IPS-NIHi11 (cell line): ENCODE measurements at places on chromosomes 1 and 21.

DNA sequence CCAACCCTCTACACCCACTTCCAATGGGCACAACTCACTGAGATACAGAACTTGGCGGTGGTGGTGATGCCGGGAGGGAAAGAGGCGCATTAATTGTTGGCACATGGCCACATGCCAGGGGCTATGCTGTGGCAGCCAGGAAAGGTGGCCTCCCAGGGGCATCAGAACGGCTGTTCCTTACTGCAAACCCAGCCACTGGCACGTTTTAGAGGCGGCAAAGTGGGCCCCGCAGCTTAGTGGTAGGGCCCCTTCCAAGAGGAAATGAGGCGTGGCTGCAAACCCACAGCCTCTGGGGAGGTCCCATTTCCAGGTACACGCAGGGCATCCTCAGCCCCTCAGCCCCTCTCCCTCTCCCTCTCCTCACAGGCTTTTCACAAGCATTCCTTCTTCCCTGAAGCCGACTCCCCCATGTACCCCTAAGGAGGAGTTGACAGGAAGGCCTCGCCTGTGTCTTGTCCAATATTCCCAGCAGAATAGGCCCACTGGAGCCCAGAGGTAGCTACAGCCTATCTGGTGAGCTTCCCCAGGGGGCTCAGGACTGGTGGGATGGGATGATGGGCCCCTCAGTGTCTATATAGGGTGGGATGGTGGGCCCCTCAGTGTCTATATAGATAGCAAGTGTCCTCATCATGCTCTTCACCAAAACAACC, 166.2 kb downstream of the CLIC6 start:
- no peak for DNase-seq

GRCh38 chr21:34885626-34886239, 163.4 kb downstream of the RUNX1 start:
- DNase-seq: no peak

GRCh38 chr1:153293851-153294250, 18.9 kb downstream of the PGLYRP3 start:
- no peak for DNase-seq

GRCh38 chr1:30087465-30087864, 635.9 kb downstream of the MATN1 start:
- peak; percentile 55 for DNase-seq

- no peak for DNase-seq
These were observed 17.5 kb upstream of the ZFP69B start for GRCh38 chr1:40432644-40433390.

- no peak for DNase-seq
These were observed 18.2 kb downstream of the INAVA start for GRCh38 chr1:200912737-200913407.

DNA sequence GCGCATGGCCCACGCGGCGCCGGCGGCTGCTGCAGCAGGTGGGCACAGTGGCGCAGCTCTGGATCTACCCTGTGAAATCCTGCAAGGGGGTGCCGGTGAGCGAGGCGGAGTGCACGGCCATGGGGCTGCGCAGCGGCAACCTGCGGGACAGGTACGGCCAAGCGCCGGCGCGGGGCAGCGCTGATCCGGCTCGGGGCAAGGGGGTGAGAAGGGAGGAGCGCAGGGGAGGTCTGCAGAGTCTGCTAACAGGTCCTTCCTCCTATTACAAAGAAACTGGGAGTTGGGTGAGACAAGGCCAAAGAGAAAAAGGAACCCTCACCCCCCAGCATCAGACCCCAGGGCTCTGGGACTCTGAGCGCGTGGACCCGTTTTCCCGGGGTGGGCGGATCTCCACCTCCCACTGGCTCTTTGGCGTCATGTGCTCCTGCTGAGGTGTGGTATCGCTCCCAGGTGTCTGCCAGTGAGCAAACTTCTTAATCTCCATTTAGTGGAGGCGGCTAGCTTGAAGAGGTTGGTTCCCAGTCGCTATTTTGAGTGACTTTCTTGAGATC, 431 bp downstream of the MTARC1 start:
- peak; percentile 71 for DNase-seq

DNA sequence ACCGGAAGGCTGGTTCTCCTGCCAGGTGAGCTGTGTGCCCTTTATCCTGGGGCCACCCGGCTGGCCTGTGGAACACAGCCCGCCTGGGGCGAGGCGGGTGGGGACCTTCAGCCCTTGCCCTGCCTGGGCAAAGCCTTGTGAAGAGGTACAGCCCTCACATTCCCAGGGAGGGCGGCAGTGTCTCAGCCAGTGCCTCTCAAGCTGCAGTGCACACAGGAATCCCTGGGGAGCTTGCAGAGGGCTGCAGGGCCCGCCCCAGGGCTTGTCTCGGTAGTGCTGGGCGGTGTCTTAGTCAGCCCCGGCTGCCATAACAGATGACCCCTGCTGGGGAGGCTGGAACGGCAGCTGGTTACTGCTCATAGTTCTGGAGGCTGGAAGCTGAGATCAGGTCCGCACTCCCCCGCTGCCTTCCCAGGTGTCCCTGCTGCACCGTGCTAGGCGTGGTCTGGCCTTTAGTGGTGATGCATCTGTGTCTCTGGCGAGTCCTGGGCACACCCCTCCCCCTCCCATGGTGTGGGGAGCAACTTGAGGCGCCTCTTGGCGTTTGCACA, 12.6 kb downstream of the DFFB start:
- DNase-seq: peak; percentile 58

GRCh38 chr1:32989160-32990050, 24.8 kb upstream of the RNF19B start:
- DNase-seq: no peak

- DNase-seq: peak; percentile 93
These were observed 6.6 kb downstream of the GOLT1A start for GRCh38 chr1:204207136-204207616.

DNA sequence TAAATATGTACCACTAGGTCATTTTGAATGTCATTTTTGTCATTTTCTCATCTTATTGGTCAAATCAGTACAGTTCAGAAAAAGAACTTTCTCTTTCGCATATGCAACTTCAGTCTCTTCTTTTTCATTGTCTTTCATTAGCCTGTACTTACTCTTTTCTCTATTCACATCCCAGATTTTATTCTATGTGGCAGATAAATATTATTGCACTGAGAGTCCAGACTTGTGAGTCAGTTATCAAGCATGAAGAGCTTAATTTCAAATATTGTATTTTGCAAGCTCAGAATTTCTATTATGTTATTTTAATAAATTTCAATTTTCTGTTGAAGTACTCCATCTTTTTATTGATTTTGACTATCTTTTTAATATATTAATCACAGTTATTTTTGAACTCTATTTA, 105.2 kb upstream of the PALMD start:
- no peak for DNase-seq

DNA sequence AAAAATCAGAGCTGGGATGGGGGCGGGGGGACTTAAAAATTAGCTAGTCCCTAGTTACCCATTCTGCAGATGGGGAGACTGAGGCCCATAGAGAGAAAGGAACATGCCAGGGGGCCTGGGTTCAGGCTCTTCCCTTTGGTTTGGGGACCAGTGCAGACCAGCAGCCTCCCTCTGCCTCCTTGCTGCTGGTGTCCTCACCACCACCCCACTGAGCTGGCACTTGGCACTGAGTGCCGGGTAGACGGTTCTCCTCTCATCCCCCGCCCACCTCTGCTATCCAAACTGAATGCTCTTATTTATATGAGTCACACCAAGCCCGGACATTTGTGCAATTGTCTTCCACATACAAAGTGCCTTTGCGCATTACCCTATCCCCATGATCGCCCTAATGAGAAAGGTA, 39.2 kb downstream of the CAMK2N1 start:
- no peak for DNase-seq

DNA sequence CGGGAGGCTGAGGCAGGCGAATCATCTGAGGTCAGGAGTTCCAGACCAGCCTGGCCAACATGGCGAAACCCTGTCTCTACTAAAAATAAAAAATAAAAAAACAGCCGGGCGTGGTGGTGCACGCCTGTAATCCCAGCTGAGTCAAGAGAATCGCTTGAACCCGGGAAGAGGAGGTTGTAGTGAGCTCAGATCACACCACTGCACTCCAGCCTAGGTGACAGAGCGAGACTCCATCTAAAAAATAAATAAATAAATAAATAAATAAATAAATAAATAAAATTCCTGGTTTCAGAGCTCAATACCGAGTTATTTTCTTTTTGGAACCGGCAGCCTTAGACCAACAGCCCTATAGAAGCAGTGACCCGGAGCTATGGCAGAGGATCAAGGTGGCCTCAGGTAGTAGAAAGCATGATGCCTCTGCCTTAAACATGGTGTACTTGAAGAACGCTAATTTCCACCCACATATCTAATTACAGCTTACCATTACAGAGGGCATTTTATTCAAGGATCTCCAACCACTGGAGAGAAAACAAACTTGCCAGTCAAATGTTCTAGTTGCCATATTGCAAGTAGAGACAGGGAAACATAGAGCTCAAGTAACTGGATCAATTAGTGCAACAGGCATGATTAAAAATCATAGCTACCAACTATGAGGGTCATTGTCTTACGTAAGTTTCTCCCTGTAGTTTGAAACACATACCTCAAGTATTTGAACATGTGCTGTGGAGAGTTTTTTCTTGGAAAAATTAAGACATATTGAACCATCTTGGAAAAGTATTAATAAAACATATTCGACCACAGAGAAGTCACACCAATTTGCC, 2.0 kb upstream of the ENAH start:
- DNase-seq: no peak

GRCh38 chr1:202365092-202365815, 16.8 kb downstream of the PPP1R12B start:
- no peak for DNase-seq

GRCh38 chr1:109249654-109250401, 489 bp downstream of the CELSR2 start:
- peak; percentile 81 for DNase-seq

- DNase-seq: peak; percentile 67
These were observed 149.1 kb downstream of the FCRL5 start for GRCh38 chr1:157403203-157403602.

DNA sequence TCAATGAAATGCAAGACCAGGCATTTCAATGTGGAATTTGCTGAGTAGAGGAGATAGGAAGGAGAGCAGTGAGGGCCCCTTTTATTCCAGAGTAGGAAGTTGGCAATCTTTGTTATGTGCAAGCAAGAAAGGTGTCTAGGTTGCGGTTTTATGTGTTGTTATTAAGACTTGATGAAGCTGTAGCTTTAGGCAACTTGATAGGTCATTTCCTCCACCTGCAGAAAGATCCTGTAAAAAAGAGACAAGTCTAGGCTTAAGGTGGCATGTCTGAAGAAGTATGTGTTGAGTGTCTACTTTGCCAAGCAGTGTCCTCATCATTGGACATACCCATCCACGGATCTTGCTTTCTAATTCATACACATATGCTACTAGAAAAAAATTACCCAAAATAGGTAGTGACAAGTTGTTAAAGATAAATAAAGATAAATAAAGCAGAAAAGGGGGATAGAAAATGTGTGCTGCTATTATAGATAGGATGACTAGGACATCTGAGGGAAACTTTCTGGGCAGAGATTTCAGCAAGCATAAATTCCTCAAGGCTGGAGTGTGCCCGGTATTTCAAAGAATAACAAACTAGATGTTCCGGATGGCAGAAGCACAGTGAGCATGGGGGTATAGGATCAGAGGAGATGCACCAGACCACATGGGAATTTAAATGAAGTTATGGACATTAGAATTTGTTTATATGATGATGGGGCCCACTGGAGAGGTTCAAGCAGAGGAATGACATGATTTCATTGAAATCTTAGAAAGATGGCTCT, 335.0 kb downstream of the TGFB2 start:
- no peak for DNase-seq

GRCh38 chr1:234608911-234609690, 877 bp downstream of the IRF2BP2 start:
- DNase-seq: peak; percentile 24

DNA sequence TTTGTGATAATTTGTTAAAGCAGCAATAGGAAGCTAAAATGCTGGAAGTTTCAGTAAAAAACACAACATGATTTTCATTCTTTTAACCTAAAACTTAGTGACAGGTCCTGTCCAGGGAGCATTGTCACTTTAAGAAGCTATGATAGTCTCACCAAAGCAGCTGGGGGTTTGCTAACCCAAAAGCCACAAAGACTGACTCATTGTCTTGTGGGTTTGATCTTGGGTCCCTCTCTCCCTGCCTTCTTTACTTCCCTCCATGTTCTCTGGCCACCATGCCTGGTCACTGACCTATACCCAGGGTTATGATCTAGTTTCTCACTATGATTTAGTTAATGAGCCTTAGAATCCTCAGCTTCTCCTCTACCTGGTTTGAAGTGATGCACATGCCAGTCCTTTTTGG, 213.5 kb upstream of the PTGFR start:
- DNase-seq: no peak

DNA sequence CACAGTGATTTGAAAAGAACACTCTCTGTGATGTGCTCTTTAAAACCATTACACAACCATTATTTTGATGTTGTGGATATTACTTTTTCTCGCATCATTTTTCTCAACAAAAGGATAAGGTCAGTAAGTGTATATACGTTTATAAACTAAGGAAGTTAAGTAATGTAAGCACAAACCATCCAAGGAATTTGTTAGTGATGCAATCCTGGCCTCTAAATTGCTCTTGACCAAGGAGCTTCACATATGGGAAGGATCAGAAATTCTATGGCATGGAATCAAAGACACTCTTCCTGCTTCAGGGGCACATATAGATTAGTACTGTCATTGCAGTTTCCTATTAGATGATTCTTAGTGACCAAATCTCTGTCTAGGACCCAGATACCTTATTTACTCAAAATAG, 3.6 kb upstream of the PPP2R5A start:
- DNase-seq: no peak

GRCh38 chr1:247434005-247434404, 18.0 kb downstream of the NLRP3 start:
- no peak for DNase-seq

GRCh38 chr1:111030590-111030989, 66.9 kb upstream of the LRIF1 start:
- peak; percentile 54 for DNase-seq

DNA sequence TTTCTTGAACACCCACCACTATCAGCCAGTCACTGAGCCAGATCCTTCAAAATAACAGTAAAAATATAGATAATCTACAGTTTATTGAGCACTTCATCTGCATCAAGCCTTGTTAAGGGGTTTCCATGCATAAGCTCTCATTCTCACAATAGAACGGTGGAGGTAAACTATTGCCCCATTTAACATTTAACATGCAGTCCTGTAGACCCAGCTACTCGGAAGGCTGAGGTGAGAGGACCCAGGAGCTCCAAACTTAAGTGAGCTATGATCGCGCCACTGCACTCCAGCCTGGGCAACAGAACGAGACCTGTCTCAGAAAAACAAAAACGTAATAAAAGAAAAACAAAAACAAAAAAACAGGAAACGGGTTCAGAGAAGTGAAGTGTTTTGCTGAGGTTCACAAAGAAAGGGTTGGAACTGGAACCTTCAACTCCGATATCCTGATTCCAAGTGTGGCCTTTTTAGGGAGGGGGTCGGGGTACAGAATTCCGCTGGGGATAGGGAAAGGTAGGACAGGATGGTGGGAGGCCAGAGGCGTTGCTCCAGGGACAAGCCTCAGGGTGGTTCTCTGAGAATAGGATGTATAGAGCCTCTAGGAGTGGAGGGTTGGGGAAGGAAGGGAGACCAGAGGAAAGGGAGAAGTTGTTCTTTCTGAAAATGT, 11.6 kb upstream of the SESN2 start:
- DNase-seq: no peak

DNA sequence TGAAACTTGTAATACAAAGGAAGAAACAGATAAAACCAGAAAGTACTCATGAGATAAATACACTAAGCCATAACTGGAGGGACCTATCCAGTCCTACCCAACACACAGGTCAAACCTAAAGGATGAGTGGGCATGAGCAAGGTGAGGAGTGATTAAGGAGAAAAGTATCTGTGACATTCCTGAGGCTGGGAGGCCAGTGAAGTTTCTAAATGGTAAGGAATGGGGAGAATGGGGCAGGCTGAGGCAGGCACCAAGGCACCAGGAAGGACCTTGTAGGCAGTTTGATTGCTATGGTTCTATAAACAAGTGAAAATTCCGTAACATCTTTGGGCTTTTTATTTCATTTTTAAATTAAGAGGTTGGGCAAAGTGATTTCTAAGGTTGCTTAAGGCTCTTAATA, 10.4 kb downstream of the DDX59 start:
- no peak for DNase-seq
